T-cell (primary cell): ENCODE measurements at places on chromosomes 12 and 14.

- peaks cover 14% of the 10 kb centered on the region for H3K27me3 ChIP-seq
- DNase-seq, result no peak
- no peak overlapping the region for H3K27ac ChIP-seq
- H3K36me3 ChIP-seq, result no peaks in the 10 kb centered on the region
- no peaks in the 10 kb centered on the region for H3K4me1 ChIP-seq
- H3K4me3 ChIP-seq, result no peak overlapping the region
These were observed 27.6 kb upstream of the NOS1 start for GRCh38 chr12:117388951-117389446.

GRCh38 chr12:89889062-89889461 lies 180.4 kb upstream of the ATP2B1 start:
- H3K27me3 ChIP-seq, result no peaks in the 10 kb centered on the region
- no peak overlapping the region for H3K4me3 ChIP-seq
- no peaks in the 10 kb centered on the region for H3K4me1 ChIP-seq

- no peaks in the 10 kb centered on the region for H3K36me3 ChIP-seq
- no peak overlapping the region for H3K4me3 ChIP-seq
- no peak overlapping the region for H3K27ac ChIP-seq
- no peaks in the 10 kb centered on the region for H3K4me1 ChIP-seq
- no peak for DNase-seq
- no peaks in the 10 kb centered on the region for H3K27me3 ChIP-seq
These were observed 39.0 kb downstream of the SLC38A4 start for GRCh38 chr12:46786774-46787173.

DNA sequence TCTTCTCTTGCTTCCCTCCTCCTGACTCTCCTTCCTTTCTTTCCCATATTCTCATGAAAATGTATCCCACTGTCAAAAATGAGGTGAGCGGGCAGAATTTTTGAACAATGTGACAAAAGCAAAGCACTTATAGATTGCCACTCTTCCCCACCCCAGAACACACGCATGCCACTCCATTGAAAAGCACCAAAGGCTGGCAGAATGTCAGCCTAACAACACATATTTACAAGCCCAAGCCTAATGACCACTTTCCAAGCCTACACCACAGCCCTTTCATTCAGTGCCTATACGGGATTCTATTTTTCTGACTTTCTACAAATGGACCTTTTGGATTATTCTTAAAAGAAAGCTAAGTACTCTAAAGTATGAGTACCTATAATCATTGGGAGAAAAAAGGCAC lies 62.9 kb upstream of the METAP2 start:
- H3K4me3 ChIP-seq, result no peak overlapping the region
- no peak overlapping the region for H3K27ac ChIP-seq
- H3K27me3 ChIP-seq, result no peaks in the 10 kb centered on the region
- no peaks in the 10 kb centered on the region for H3K36me3 ChIP-seq
- no peak for DNase-seq

- H3K27ac ChIP-seq, result no peak overlapping the region
- no peaks in the 10 kb centered on the region for H3K27me3 ChIP-seq
- H3K36me3 ChIP-seq, result no peaks in the 10 kb centered on the region
- no peak overlapping the region for H3K4me3 ChIP-seq
- no peaks in the 10 kb centered on the region for H3K4me1 ChIP-seq
These were observed 65.5 kb downstream of the LRP6 start for GRCh38 chr12:12201274-12201758.

- no peak for DNase-seq
- no peak overlapping the region for H3K27ac ChIP-seq
- H3K4me1 ChIP-seq, result no peaks in the 10 kb centered on the region
- H3K4me3 ChIP-seq, result no peak overlapping the region
- no peaks in the 10 kb centered on the region for H3K27me3 ChIP-seq
These were observed 324.0 kb downstream of the MED13L start for GRCh38 chr12:115953450-115953849.

GRCh38 chr14:39581474-39581873 lies 149.2 kb upstream of the FBXO33 start:
- no peaks in the 10 kb centered on the region for H3K27me3 ChIP-seq
- H3K36me3 ChIP-seq, result no peaks in the 10 kb centered on the region
- no peak overlapping the region for H3K4me3 ChIP-seq
- no peaks in the 10 kb centered on the region for H3K4me1 ChIP-seq
- DNase-seq, result no peak
